ENCODE measurements at places on chromosomes 4 and X.

DNA sequence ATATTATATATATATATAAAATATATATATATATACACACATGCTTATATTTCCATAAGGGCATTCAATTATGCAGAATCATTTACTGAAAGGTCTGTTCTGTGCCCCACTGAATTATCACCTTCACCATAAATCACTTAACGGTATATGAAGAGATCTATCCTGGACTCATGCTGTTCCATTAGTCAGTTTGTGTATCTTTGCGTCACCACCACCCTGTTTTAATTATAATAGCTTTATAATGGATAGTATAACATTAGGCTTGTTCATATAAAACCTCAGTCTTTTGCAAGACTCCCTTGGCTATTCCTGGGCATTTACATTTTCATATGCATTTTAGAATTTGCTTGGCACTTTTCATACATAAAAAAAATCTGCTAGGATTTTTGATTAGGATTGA is 19.1 kb downstream of the WDR17 start:
- no peak for DNase-seq

DNA sequence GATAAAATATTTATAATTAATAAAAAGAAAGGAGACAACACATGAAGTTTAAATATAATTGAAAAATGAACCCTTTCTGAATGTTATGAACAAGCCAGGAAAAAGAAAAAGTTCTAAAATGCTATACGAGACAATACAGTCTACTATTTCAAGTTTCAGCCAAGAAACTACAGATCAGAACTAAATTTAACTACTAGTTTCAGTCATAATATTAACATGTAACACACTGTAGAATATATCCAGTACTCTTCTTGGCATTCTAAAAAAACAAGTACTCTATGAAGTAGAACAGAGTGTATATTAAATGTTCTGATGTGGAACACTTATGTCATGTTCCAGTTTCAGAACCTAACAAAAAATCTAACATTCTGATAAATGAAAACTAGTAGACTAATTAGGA is 679.7 kb downstream of the FAT4 start:
- no peak for DNase-seq

DNA sequence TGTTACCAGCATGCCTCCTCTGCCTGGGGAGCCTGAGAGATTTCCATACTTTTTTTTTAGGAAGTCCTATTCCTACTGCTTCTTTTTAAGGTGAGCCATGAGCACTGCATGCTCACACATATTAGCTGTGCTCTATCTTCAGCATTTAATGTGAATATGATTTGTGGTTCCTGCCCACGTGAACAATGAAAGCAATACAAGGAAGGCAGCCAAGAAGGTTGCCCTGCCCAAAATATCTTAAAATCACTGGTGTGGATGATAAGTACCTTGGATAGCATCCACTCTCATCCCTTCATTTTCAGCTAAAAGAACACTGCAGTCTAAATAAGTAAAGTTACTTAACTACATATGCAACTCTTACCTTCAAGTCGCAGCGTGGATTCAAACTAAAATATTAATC is 607.5 kb downstream of the PACRGL start:
- DNase-seq: no peak

GRCh38 chrX:91414713-91415112 is 19.9 kb upstream of the PABPC5 start:
- DNase-seq: no peak

DNA sequence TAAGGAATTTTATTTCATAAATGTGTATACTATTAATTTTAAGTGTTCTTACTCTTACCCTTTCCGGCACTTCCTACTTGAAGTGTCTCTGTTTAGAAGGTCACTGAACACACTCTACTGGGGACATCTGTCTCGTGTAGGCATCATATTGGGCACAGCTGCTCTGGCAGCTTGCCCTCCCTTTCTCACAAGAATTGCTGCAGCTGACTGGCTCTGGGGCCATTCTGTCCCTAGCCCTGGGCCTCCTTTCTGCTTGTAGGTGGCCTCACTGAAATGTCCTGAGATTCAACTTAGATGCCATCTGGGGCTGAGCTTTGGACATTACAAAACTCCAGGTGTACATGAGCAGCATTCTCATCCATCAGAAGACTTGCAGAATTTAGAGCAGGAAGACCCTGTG is 49.6 kb downstream of the SMAD1 start:
- DNase-seq: no peak
